ENCODE measurements at places on chromosomes 4 and X.

- no peak for DNase-seq
These were observed 23.4 kb downstream of the TAB3 start for GRCh38 chrX:30865612-30866011.

GRCh38 chrX:73944563-73944908 is 359.4 kb upstream of the ZCCHC13 start:
- no peak for DNase-seq

GRCh38 chrX:130216320-130216719 is 44.6 kb downstream of the RAB33A start:
- DNase-seq, result no peak

- DNase-seq, result no peak
These were observed 11.3 kb downstream of the FGFRL1 start for GRCh38 chr4:1022739-1023066.

GRCh38 chrX:50988649-50989048 is 78.1 kb downstream of the BMP15 start:
- DNase-seq, result peak; percentile 67

- no peak for DNase-seq
These were observed 304.9 kb downstream of the GBA3 start for GRCh38 chr4:22997358-22998224.

GRCh38 chr4:81562093-81562492 is 90.4 kb upstream of the RASGEF1B start:
- no peak for DNase-seq
